Muscle of back (tissue), 13 donors: ENCODE measurements at places on chromosomes 16 and 17. TPM values are rescaled to one million over a fixed set of nuclear protein-coding genes. Genes with fewer than 3 reads are reported as not detected.

DNA sequence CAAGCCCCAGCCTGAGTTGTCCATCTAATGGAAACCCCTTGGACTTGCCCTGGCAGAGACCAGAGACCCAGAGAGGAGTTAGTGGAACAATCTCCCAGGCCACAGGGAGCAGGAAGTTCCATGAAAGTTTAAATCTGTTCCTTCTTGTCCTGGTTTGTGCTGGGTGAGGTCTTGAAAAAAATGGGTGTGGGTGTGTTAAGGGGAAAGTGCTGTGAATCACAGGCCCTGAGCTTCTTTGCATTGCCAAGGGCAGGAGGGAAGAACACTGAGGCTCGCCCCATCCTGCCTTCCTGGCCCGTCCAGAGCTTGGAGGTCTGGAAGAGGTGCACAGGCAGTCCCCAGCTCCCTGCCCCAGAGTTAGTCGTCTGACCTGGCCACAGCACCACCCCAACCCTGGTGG, 2.3 kb downstream of the ADORA2B start:
- DNase-seq, result no peak

DNA sequence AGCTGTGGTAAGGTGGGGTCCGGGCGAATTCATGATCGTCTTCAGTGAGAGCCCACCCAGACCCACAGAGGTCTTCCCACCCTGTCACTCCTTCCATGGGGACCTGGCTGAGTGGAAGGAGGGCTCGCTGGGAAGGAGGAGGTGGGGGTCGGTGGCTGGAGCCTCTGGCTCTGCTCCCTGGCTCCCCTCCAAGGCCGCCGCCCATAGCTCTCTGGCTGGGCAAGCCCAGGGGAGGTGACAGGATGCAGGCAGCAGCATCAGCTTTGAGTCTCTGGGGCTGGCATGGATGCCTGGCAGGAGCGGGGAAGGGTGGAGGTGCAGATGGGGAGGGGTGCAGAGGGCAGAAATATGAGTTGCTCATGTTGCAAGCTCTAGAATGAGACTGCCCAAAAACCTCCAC, 147.0 kb downstream of the ENGASE start:
- no peak for DNase-seq

- DNase-seq, result no peak
Measured at GRCh38 chr17:61520897-61521296, 68.7 kb downstream of the TBX4 start.

DNA sequence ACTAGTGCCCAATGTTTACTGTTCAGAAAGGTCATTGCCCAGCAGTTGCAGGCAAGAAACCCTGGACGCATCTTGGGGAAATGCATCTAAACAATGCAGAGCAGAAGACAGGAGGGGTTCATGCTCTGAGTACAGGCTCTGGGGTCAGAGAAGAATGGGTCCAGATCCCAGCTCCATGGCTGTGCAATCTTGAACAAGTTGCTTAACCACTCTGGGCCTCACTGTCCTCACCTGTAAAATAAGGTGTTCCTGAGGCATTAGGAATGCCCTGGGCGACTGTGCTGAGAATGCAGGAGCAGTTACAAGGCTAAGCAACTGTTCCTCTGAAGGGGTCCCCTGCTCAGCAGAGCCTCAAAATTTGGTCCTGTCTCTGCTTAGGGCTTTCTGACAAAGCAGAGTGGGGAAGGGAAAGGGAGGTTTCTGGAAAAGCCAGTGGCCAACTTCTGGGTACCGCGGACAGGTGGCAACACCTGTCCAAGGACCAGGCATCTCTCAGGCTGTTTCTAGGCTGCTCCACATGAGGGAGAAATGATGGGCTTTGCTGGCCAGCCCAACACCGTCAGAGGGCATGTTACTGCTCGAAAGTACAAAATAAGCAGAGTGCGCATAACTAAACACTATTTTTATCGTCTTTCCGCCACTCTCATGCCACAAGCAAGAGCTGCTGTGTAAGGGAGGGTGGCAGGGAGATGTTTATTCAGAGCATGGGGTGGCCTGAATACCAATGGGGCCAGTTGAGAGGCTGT, 176.8 kb downstream of the XYLT1 start:
- no peak for DNase-seq

DNA sequence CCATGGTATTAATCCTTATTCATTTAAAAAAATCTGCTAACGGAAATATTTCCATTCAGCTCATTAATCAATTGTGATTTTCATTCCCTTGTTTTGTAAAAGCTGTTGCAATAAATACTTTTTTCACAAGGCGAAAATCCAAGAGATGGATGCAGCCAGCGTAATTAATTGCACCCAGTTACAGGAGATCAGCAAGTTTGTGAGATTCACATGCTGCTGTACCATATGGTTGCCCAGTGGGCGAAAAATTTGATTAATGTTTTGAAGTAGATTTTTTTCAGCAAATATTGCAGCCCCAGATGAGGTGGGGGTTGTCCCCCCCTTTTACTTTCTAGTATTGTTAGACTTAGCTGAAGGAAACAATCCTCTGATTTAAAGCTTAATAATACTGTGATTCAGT, 186.6 kb downstream of the WWOX start:
- DNase-seq, result no peak

- DNase-seq, result no peak
Measured at GRCh38 chr16:12411516-12411915, 392.2 kb downstream of the CPPED1 start.

GRCh38 chr17:68169840-68170239, 78.0 kb upstream of the AMZ2 start:
- DNase-seq, result no peak

- DNase-seq, result no peak
Measured at GRCh38 chr17:32485261-32486110, 1.3 kb upstream of the CDK5R1 start.

- no peak for DNase-seq
Measured at GRCh38 chr17:32266389-32267301, 1.0 kb downstream of the RHBDL3 start.

TBC1D28 gene
- not detected for polyA plus RNA-seq

NR1D1 gene
- 3.1 TPM for polyA plus RNA-seq
